ENCODE measurements at places on chromosomes 1 and 21.

GRCh38 chr1:89659322-89660081 lies 26.6 kb downstream of the LRRC8C start:
- DNase-seq: no peak

DNA sequence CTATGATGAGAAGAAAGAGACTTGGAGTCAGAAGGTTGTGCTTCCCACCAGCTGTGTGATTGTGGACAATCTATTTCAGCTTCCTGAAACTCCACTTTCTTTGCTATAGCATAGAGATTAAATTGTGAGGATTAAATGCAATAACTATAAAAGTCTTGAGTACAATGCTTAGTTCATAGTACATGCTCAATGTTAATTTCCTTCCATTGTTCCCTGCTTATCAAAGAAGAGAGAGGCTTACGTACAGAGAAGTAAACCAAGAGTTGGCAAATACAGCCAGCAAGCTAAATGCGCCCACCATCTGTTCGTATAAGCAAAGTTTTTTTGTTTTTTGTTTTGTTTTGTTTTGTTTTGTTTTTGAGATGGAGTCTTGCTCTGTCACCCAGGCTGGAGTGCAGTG lies 317.9 kb upstream of the NFIA start:
- no peak for DNase-seq

DNA sequence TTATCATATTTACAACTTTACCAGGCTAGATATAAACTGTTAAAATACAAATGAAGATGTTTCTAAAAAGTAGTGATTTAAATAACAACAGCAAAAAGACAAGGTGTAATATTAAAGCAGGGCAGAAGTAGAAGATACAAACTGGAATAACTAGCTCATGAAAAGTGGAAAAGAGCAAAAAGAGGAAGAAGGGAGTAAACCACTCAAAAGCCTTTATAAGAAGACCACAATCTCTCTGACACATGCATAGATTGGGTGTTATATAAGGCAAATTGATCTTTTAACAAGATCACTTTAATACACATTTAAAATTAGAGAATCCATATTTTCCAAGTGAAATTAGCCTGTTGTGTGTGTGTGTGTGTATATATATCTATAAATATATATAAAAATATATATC lies 5.0 kb downstream of the DENND1B start:
- DNase-seq: no peak

DNA sequence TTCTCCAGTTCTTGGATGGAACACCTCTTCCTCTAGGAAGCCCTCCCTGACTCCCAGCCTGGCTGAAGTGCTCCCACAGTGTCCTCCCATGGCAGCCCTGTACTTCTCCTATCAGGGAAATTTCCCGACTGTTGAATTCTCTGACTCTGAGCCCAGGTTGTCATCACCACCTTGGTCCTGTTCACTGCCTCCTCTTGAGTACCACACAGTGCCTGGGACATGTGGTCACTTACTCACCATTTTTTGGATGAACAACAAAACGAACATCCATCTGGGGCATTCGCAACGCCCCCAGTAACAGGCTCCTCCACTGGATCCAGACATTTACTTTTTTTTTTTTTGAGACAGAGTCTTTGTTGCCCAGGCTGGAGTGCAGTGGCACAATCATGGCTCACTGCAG lies 37.4 kb downstream of the CHD5 start:
- no peak for DNase-seq

DNA sequence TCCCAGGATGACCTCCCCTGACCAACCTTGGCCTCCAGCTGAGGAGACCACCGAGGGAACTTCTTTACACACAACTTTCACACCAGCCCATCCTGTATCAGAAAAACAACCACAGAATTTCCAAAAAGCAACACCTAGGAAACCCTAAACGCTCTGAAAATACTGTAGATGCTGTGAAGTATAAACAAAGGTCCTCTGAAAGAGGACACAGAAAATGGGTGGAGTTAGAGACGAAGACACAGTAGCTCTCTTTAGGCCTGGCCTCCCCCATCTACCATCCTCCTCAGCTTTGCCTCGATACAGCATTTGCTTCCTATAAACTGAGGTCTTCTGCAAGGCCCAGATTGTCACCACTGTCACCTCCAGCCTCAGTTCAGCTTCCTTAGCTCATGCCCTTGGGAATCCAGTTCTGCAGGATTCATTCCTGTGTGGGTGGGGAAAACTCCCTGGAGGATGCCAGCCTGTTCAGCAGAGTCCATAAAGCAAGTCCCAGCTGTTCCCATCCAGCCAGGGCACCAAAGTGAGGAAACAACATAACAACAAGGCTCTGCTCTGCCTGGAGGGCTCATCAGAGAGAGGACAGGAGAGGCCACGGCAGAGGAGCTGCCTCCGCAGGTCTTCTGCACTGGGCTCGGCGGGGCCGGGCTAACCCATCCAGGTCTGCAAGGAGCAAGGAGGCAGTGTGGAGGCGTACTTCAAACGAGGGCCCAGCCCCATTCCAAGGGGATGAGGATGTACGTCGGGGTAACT lies 15.0 kb downstream of the PIK3C2B start:
- DNase-seq: no peak

- DNase-seq: no peak
These were observed 148.6 kb upstream of the HOOK1 start for GRCh38 chr1:59666106-59666505.

- no peak for DNase-seq
These were observed 9.9 kb downstream of the OTUD3 start for GRCh38 chr1:19892129-19892528.

DNA sequence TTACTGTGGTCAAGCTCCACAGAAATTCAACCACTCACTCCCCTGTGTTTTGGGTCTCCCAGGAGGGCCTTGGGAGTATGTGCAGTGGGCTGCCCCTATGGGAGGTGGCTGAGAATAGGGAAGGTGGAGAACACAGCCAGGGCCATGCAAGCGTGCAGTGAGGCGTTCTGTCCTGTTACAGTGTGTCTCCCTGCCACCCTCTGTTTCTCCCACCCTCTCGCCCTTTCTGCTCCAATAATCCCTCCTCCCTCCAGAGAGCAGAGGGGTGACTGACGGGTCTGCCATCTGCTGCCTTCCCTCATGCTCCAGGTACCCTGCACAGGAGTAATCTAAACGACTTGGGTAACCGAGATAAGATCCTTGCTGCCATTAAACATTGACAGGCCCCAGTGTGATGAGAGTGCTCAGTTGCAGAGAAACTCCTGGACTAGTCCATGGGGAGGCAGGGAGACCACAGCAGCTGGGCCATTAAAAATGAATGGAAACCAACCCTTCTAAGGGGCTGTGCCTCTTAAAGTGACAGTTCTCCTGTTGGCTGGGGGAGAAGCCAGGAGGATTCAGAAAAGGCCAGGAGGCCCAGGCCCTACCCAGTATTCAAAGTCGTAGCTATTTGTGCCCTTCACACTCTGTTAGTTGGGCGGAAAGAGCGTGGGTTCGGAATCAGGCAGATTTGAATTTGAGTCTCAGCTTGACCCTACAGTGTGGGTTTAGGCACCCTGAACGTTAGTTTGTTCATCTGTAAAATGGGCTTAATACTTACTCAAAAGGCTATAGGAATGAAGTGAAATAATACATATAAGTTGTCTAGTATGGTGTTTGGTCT lies 22.4 kb upstream of the BTG2 start:
- no peak for DNase-seq

- no peak for DNase-seq
These were observed 682.6 kb downstream of the RWDD3 start for GRCh38 chr1:95916616-95917015.

GRCh38 chr1:91278754-91279153 lies 125.9 kb downstream of the HFM1 start:
- no peak for DNase-seq

DNA sequence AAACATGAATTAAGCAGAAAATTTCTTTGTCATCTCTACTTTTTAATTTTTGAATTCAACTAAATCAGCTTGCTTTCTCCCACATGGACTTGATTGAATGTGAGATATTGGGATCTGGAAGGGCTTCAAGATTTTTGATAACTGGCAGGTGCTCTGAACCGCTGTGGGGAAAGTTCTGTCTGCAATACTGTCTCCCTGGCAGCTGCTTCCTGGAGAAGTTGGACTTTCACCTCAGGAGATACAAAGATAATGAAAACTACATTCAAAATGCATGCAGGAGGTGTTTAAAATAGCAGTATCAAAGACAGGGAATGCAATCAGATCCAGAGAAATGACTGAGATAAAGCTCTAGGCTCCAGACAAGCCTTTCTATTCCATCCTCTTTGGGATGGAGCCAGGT lies 338.3 kb downstream of the NEGR1 start:
- no peak for DNase-seq

- no peak for DNase-seq
These were observed 59.1 kb downstream of the NME7 start for GRCh38 chr1:169308313-169309039.

GRCh38 chr1:22341791-22342605 lies 109.7 kb upstream of the ZBTB40 start:
- DNase-seq: no peak

- no peak for DNase-seq
These were observed 58.5 kb downstream of the SLC66A1 start for GRCh38 chr1:19370453-19371170.

DNA sequence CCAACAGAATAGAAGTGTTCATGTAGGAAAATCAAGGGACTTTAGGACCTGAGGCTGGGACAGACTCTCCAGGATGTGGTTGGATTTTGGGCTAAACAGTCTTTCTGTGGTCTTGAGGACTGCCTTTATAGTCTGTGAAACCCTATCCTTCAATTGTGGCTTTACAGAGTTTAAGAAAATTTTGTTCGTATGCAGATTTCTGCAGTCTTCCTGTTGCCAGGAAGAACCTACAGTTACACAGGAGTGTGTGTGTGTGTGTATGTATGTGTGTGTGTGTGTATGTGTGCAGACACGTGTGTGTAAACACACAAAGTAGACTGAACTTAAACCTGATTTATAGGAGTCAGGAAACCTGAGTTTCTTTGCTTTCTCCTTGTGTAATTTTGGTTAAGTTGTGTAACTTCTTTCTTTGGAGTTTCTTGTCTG lies 22.8 kb downstream of the NEK7 start:
- no peak for DNase-seq

DNA sequence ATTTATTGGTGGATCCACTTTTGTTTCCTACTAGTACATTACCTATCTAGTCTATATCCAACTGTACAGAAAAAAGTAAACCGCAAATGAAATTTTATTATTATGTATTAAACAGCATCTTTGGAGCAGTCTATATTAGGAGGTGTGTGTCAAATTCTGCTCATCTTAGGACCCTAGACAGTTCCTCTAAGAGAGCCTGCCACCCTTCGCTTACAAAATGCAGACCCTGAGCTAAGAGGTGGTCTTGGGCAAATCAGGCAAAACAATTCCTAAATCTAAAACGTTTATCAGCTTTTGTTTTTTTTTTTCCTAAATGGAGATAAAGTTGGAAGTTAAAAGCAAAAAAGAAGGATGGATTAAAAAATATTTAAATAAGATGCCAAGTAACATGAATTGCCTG lies 85.3 kb downstream of the PBX1 start:
- DNase-seq: no peak

DNA sequence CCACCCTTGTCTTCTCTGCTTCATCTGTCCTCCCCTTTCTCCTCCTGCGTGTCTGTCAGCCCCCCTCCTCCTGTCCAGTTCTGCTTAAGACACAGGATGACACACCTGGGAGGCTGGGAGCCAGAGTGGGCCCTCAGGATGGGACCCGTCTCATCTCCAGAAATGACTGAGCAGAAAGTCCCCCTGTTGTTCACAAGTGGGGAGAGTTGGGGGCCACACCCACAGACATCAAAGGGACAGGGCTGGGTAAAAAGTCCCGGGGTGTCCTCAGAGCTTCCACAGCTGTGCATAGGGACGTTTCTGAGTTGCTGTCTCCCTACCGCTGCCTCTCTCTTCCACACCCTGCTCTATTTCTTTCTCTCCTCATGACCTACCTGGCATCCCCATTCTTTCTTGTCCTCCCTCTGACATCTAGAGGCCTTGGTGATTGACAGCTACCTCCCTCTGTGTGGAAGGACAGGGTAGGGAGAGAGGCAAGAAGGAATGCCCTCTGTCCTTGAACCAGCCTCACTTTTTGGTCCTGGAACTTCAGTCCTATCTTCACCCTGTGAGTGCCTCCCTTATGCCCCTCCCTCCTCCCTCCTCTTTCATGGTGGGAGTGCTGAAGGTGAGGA lies 19.5 kb upstream of the SH2D2A start:
- no peak for DNase-seq

GRCh38 chr1:54869173-54869851 lies 17.7 kb downstream of the DHCR24 start:
- no peak for DNase-seq

DNA sequence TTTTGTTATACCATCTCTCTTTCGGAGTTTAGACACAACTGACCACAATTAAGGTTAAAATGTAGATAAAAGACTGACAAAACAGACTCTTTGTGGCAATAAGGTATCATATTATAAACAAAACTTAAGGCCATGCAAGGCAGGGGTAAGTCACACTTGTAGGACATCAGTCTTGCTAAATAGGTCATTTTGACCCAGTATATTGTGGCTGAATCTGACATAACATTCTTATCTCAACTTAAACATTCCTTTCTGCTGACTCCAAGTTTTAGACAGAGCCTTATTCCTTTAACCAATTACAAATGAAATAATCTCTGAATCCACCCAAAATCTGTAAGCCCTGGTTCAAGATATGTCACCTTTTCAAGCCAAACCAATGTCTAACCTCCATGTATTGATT lies 733.4 kb upstream of the B3GALT2 start:
- no peak for DNase-seq

- DNase-seq: no peak
These were observed 858.1 kb upstream of the ADAMTS5 start for GRCh38 chr21:27825035-27825434.

DNA sequence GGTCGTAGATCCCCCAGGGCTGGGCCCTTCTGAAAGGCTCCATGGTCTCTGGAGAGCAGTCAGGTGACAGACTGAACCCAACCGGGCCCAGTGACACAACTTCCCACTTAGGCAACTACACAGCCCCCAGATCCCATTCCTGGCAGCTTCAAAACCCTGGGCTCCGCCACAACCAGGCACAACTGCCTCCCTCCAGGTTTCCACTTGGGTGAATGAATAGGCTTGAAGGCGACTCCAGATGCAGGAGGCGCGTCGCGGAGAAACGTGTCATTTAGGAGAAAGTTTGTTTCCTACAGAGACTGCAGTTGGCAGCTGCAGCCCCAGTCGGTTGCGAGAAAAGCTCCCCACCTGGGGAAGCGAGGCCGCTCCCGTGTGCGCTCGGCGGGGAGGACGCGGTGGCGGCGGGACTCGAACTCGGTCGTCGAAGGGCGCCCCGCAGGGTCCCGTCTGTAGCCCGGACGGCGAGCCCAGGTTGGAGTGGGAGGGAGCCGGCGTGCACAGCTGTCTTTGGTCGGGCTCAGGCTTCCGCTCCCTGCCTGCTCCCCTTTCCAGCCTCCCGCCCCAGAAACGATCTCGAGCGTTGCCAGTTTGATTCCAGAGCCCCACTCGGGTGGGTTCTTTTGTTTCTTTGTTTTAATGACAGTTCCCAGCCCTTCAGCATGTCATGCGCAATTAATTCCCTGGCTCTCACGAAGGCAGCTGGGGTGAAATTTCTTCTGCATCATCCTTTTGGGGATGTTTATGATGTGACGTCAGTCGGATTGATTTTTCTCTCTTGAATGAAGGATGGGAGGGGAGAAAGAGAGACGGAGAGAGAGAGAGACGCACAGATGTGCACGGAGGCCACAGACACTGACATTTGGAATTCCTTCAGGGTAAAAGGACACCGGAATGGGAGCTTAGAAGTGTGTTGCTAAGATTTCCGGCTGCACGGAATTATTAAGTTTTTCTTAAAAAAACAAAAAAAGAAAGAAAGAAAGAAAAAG lies 862 bp upstream of the SGIP1 start:
- no peak for DNase-seq

- DNase-seq: no peak
These were observed 48.5 kb upstream of the NRDC start for GRCh38 chr1:51927029-51927428.

Data from T-helper 1 cell (primary cell).